ENCODE measurements at places on chromosomes 5 and 9. TPM values are rescaled to one million over a fixed set of nuclear protein-coding genes. Genes with fewer than 3 reads are reported as not detected.

DNA sequence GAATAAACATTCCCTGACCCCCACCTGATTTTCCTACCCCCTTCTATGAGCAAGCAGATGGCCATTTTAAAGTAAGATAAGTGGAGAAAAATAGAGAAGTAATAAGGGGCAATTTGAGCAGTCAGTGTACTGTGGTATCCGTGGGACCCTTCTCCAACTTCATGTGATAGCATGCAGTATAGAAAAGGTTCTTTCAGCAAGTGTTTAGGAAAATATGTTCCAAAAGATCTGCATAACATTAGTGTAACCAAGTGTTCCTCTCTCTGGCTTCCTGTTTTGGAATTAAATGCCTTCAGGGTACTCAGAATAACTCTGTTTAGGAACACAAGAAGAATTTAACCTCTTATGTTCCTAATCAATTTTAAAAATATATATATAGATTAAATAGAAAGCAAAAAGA is 134.9 kb downstream of the ATG10 start:
- DNase-seq, result no peak

The OR13F1 gene
- total RNA-seq, result not detected

- DNase-seq, result no peak
Observed at GRCh38 chr5:50401336-50401735, 39.8 kb downstream of the EMB start.

The ZDHHC11 gene
- 11.4 TPM for total RNA-seq

The MAMDC2 gene
- total RNA-seq, result 11.8 TPM

DNA sequence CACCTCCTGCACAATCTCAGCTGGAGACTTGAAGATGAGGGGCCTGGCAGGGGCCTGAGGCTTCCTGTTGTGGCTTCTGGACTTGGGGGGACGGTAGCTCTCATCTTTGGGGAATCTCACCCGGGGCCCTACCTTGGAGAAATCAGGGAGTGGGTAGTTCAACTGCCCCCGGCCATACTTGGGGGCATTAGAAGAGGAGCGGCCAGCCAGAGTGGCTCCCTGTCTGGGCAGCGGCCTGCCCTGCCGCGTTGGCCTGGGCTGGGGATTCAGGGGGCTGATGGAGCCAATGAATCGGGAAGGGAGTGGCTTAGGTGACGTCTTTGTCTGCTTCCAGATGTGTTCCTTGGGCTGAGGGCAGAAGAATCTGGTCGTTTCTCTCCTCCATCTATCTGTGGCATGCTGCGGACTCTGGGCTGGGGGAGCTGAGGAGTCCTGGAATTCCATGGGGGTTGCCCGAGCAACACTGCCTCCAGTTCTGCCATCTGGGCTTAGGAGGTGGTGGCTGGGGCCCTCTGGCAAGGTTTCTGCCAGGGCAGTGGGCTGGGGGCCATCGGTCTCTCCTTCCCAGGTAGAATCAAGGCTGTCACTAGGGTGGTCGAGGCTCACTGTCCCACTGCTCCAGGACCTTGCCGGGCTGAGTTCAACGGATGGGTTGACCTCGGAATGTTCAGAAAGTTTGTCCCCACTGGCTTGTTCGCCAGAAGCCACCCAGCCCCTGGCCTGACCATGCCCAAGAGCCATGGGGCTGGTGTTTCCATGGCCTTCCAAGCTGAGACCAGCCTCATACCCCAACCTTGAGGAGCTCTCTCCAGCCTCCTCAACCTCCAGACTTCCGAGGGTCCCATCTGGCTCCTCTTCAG is 11.0 kb downstream of the AKNA start:
- no peak for DNase-seq

Measured in heart right ventricle (tissue), 16 donors.